ENCODE measurements at places on chromosomes 7 and 10.

DNA sequence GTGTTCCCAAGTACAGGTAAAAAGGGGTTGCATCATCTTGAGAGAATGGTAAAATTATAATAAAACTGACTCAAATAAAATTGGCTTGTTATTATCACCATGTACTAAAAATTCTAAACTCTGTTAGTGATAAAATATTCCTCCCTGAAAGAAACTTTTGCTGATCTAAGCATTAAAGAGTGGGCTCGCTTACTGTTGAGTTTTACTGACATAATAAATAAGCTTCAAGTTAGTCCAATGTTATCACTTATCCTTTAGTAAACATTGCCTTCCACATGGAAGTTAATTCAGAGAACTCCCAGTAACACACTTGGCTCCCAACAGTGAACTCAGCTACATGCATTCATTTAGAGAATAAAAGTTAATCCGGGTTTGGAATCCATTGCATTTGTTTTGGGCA lies 456.4 kb downstream of the PLXDC2 start:
- DNase-seq = no peak

- no peak for DNase-seq
These were observed 15.2 kb downstream of the SLC13A4 start for GRCh38 chr7:135712796-135713195.

DNA sequence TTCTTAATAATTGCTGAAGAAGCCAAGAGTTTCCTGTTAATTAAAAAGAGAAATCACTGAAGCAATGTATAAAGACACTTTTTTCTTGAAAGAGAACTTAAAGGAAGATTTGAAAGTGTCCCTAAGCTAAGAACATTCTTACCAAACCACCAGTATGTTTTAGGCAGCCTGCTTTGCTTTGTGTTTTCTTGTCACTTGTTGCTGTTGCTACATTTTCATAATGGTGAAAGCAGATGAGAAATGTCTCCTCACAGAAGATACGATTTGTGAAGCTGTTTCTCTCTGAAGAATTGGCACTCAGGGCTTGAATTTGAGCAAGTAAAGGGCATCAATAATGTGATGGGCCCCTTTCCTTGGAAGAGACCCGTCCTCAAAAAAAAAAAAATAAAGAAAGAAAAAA lies 30.9 kb downstream of the TCF7L2 start:
- no peak for DNase-seq

- DNase-seq = no peak
These were observed 137.9 kb upstream of the SH2B2 start for GRCh38 chr7:102148799-102149198.

- no peak for DNase-seq
These were observed 17.3 kb downstream of the CYP2E1 start for GRCh38 chr10:133544506-133544905.

GRCh38 chr7:151306374-151306773 lies 35.2 kb upstream of the NUB1 start:
- no peak for DNase-seq

- peak; percentile 44 for DNase-seq
These were observed 39.4 kb upstream of the PHF14 start for GRCh38 chr7:10934292-10934691.

All from GM03348 (cell line).